ENCODE measurements at places on chromosomes 3 and 15.

GRCh38 chr15:86213420-86213819, 133.7 kb downstream of the AGBL1 start:
- DNase-seq, result no peak

- DNase-seq, result no peak
Observed at GRCh38 chr3:127043731-127044510, 61.0 kb downstream of the PLXNA1 start.

- DNase-seq, result no peak
Observed at GRCh38 chr15:69562564-69562963, 109.9 kb downstream of the RPLP1 start.

DNA sequence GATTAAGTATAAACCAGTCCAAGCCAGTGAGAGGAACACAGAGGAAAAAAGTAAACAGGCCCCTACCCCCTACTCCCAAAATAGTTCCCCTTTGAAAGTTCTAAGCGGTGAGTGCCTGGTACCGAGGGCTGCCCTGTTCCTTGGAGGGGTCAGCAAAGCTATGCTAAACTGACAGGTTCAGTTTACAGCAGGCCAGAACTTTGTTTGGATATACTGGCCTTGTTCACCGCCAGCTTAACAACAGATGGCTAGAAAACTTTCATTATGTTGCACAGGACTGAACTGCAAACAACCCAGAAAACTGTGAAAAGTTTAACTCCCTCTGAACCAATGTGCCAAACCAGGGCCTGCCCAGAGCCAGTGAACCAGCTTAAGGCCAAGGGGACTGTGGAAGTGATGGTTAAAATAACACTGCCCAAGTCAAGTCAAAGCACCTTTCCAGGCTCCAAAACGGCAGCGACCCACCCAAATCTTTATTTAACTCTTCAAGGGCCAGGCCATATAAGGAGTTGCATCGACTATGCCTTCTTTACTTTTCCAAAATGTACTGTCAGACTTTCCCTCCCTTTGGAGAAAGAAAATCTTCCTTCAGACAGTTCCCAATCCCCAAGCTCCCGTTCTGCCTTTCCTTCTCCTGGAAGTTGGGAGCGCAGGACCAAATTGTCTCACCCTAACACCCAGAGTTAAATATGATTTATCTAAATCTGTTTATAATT, 448.0 kb downstream of the FOXP1 start:
- no peak for DNase-seq

GRCh38 chr3:112167758-112168157, 34.7 kb upstream of the GCSAM start:
- no peak for DNase-seq

DNA sequence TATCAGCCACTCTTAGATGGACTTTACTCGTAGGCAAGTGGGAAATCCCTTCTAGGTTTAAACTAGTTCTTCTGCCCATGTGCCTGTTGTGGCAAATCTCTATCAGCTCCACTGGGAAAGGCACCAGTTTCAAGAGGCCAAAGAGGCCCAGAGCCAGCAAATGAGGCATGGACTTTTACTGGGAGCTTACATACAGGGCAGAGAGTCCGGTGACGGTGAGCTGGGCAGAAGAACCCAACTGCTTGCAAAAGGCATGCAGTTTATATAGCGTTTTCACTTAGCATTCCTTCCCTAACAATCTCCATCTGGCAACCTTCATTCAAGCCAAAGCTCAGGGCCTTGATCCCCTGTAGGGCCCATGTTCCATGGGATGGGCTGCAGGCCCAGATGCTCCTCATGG, 93.0 kb upstream of the C3orf80 start:
- peak; percentile 8 for DNase-seq

DNA sequence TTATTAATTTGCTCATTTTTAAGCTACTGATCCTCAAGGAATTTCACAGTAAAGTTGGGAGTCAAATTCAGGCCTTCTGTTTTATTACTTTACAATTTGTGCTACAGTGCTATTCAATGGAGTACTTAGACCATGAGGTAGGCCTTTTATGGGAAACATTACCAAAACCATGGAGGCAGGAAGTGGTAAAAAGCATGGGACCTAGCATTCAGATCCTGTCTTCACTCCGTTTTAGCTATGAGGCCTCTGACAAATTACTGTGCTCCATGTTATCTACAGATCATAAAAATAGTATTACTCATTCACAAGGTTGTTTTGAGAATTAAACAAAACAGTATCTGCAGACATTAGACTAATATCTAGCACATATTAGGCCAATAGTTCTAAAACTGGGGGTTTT, 140.6 kb upstream of the SLITRK3 start:
- DNase-seq, result no peak

- no peak for DNase-seq
Observed at GRCh38 chr15:66925721-66926120, 139.7 kb upstream of the SMAD3 start.

DNA sequence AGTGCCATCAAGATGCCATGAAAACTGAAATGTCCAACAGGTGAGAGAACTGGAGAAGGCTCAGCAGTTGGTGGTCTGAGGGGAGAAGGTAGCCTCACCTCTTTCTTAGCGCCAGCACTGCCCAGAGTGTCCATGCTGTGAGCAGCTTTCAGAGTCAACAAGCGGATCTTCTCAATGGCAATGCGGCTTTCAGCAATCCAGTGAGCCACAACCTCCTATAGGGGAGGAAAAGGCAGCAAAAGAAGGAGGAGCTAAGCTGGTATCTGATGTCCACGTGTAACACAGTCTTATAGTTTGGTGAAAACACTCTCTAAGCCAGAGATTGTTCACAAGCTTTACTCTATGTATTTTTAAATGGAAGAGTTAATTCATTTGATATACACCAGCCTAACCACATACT, 36.1 kb upstream of the ACKR4 start:
- DNase-seq, result no peak

GRCh38 chr3:194570235-194570634, 63.0 kb downstream of the TMEM44 start:
- no peak for DNase-seq

GRCh38 chr15:88843334-88843733, 40.1 kb downstream of the ACAN start:
- DNase-seq, result no peak

GRCh38 chr3:43785551-43785950, 94.8 kb downstream of the ABHD5 start:
- DNase-seq, result no peak

DNA sequence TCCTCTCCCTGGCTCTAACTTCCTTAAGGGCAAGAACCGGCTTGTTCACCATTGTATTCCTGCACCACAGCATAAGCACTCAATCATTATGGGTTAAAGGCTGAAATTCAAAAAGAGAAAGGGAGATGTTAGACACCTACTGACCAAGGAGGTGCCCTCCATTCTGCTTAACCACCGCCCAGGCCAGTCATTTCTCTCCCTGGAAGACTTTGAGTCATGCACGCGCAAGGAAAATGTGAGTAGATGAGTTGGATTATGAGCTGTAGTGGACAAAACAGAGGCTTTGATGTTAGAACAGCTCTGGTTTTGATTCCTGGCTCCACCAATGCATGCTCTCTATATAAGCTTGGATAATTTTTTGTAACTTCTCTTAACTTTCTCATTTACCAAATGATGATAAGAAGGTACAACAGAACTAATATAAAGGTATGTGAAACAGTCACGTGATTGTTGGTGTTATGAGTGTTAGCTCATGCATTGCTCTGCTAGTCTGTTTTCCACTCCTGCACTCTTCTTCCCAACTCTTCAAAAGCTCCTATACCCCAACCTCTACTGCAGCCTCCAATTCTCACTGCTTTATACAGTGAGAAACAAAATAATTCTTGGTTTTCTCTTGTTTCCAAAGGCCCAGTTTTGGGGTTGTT, 148.4 kb upstream of the ATP11B start:
- no peak for DNase-seq

DNA sequence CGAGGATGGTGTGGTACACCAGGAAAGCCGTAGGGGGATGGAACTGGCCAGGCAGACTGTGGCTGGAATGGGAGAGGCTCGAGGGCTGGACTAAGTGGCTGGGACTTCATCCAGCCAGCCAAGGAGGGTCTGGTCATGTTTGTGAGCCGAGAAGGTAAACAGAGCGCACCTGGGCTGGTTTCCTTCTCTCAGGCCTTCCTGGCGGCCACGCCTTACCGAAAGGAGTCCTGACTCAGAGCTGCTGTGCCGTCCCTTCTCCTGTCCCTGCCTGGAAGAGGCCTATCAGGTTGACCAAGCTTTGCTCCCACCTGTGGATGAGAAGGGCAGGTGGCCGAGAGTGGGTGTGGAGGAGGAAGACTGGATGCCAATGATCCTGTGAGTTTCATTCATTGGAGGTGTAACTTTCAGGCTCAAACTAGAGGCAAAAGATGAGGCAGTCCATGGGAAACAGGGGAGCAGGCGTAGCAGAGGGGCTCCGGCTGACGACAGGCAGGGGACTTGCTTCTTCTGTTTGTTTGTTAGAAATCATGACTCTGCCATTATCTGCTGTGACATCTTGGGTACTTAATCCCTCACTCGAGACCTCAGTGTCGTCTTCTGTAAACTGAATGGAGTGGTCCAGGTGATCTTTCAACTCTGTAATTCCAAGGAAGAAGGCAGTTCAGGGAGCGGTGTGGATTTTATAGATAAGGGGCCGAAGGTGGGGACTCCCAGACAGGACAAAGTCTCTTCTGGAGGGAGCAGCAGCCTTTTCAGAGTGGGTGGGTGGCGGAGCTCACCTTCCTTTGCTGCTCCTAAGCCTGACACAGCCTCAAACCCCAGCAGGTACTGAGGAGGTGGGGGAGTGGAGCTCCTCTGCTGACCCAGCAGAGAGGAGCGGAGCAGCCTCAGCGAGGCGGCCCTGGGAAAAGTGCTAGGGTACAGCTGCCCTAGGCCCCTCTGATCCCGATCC, 71.8 kb upstream of the GATM start:
- no peak for DNase-seq

- no peak for DNase-seq
Observed at GRCh38 chr15:86139828-86140227, 60.2 kb downstream of the AGBL1 start.

- DNase-seq, result no peak
Observed at GRCh38 chr15:52417957-52418356, 110.7 kb downstream of the MYO5A start.

DNA sequence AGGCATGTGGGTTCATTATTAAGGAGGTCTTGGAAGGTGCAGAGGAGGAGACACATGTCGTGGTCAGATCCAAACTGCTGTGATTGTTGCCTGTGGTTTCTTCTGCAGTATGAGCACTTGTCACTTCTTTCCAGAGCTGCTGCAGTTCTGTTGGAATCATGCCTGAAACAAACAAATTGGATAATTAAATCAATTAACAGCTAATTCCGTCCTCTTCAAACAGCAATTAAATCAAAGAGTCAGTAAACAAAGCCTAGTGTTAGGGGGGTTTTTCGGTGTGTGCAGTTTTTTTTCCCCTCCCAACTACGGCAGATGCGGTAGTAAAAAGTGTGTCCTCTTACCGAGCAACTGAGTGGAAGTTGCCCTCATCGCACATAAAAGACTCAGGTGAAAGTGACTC, 542.2 kb downstream of the FOXP1 start:
- DNase-seq, result no peak

- DNase-seq, result no peak
Observed at GRCh38 chr3:59820352-59820934, 770.6 kb upstream of the CFAP20DC start.

DNA sequence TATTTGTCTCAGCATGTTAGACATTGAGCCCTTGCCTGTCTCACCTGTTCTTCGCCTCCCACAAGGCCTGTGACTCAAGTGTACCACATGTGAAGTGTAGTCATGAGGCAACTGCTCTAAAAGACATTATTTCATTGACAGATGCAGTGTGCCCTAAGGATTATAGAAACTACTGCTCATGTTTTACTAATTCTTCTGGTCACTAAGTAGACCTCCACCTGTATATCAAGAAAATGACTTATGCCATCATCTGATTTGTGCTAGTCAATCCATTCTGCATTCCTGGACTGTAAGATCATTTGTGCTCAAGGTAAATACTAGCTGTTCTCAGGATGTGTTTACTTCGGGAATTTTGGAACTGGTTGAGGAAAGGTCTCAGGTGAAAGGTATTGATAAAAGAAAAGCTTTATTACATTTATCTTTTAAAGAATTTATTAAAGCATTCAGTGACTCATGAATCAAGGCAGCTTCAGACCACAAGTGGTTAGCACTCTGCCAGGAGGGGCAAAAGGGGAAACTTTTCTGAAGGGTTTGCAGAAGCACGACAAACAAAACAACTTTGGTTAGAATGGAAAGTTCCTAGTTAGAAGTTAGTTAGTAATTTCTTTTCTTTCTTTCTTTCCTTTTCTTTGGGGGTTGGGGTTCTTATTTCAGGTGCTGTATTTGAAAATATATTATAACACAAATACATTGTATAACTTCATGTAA, 465.3 kb upstream of the CBLB start:
- no peak for DNase-seq

- DNase-seq, result no peak
Observed at GRCh38 chr3:61580982-61581643, 19.7 kb downstream of the PTPRG start.

DNA sequence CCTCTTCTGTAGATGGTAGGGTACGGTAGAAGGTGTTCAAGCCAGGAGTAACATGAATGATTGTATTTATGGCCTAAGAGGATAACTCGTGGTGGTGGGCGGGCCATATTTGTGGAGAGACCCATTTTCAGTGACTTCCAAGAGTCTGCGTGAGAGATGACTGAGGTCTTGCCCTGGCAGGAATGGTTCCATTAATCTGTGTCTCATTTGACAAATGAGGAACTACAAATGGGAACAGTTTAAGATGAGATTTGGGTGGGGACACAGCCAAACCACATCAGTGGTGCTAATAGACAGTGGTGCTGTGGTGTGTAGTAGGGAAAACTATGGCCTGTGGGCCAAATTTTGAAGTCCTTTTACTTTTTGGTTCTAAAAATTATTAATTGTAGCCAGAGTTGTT, 47.1 kb downstream of the FLNB start:
- no peak for DNase-seq

GRCh38 chr3:82354228-82354627, 592.8 kb upstream of the GBE1 start:
- peak; percentile 80 for DNase-seq

GRCh38 chr15:44300572-44300971, 12.1 kb downstream of the GOLM2 start:
- DNase-seq, result no peak

DNA sequence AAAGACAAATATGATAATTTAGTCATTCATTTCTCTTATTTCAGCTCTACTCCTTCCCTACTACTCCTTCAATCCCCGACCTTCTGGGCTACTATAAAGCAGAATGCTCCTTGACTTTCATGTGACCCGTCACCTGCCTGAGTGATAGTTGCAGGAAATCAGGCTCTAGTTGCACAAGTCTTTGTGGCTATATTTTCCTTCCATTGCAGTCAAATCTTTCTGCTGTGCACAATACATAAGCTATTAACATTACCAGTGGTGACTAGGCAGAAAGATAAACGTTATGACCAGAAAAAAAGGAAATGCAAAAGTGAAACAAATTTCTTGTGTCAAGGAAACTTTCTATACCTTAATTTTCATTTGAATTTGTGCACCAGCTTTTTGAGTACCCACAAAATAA, 2.3 kb downstream of the SUCNR1 start:
- DNase-seq, result no peak

- DNase-seq, result no peak
Observed at GRCh38 chr15:86382341-86382740, 302.7 kb downstream of the AGBL1 start.

DNA sequence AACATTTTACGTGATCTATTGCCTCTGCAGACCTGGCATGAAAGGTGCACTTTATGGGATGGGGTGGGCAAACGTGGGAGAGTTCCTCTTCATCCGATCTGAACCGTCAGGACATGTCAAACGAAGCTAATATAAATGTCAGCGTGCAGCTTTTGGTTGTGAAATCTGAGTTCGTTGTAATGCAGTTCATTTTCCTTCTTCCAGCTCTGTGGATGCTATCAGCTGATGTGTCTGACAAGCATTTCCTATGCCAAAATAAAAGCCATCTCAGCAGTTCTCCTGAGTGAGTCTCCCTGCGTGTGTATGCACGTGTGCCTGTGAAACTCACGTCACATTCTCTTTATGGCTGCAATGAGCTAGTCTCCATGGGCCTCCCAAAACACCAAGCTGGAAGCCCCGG, 512.3 kb downstream of the MCTP2 start:
- no peak for DNase-seq
